SK-N-SH (cell line): ENCODE measurements at places on chromosomes 7 and 10. TPM values are rescaled to one million over a fixed set of nuclear protein-coding genes. Genes with fewer than 3 reads are reported as not detected.

The DOCK4 gene
- 8.5 and 8.9 TPM in 2 replicates for polyA plus RNA-seq

The SPDYE1 gene
- polyA plus RNA-seq: not detected in 2 replicates

The MRC1 gene
- polyA plus RNA-seq: not detected in 2 replicates

The HOXA10 gene
- not detected in 2 replicates for polyA plus RNA-seq

The IFIT2 gene
- 0.99 and 1.2 TPM in 2 replicates for polyA plus RNA-seq

The CDK6 gene
- polyA plus RNA-seq: 30.3 and 33.2 TPM in 2 replicates
